ENCODE measurements at places on chromosomes 12 and 14.

- no peak for DNase-seq
Observed at GRCh38 chr12:92051441-92051840, 94.2 kb downstream of the BTG1 start.

DNA sequence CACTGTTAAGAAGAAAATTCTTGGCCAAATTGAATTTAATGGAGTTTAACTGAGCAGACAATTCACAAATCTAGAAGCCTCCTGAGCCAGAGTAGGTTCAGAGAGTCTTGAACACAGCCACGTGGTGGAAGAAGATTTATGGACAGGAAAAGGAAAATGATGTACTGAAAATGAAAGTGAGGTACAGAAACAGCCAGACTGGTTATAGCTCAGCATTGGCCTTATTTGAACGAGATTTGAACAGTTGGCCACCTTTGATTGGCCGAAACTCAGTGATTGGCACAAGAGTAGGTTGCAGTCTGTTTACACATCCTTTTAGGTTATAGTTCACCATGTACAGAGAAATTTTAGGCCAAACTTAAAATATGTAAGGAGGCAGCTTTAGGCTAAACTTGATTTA lies 9.9 kb downstream of the OAS2 start:
- no peak for DNase-seq

DNA sequence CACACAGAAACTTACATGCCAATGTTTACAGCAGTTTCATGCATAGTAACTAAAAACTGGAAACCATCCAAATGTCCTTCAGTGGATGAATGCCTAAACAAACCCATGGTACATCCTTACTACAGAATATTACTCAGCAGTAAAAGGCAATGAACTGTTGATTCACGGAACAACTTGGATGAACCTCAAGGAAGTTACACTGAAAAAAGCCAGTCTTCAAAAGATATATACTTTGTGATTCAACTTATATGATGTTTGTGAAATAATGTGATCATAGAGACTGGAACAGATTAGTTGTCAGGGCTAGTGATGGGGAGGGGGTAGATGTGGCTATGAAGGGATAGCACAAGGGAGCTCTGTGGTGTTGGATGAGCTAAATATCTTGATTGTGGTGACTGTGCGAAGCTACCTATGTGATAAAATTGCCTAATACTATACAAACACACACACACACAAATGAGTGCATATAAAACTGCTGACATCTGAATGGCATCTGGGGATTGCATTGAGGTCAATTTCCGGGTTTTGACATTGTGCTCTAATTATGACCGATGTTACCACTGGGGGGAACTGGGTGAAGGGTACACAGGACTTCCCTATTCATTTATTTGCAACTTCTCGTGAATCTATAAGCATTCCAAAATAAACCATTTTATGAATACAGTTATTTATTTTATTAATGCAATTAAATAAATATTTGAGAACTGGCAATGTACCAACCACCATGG lies 94.3 kb downstream of the RIN3 start:
- no peak for DNase-seq

DNA sequence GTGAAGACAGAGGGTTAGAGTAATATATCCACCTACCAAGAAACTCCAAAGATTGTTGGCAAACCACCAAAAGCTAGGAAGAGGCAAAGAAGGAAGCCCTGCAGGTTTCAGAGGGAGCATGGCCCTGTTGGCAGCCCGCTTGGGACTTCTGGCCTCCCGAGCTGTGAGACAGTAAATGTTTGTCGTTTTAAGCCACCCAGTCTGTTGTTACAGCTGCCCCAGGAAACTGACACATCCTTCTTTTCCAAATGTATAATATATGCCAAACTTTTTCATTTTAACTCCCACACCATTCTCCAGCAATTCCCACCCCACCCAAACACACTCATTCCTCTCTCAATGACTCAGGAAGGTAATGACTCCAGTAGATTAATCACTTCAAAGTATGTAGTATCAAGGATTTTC lies 74.0 kb downstream of the RPS29 start:
- no peak for DNase-seq

DNA sequence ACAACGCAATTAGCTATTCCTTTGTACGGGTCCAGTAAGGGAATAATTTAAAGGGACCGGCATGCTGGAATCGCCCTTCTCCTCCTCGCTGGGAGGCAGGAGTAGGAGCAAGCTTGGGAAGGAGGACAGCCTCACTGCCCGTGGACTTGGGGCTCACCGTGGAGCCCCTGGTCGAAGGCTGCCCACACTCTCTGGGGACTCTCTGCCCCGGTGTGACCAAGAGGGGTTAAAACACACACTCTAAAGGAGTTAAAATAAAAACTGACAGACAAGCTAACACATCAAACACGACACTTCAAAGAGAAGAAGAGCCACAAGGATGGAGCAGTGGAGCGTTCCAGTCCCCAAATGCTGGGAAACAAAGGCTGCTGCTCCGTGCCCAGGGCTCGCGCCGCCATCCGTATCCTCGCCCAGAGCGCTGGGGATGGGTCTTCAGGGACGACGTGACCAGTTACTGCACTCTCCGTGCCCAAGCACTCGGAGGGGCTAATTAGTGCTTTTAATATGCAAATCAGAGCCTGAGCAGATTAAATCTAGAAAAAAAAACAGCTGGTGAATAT lies 123.3 kb downstream of the PAPOLA start:
- no peak for DNase-seq

DNA sequence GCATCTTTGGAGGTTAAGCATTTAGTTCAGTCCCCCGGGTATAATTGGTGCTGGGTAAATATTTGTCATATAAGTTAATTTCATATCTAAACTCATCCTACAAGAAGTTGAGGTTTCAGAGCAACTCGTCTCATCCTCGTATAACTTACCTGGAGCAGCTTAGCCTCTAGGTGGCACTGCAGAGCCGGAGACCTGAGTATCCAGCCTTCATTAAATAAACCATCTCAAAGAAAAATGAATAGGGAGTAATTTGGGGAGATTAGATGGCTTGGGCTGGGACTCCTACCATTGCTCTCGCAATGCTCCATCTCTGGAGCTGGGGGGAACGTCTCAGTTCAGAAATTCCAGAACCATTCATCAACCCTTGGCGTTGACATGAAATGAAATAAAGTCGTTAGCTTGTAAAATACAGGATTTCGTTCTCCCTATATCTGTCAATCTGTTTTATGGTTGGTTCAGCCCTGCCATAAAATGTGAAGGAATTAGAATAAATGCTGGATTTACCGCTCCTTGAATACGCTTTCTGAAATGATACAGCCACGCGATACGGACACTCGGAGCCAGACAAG lies 122.9 kb upstream of the TMEM132D start:
- peak; percentile 50 for DNase-seq

DNA sequence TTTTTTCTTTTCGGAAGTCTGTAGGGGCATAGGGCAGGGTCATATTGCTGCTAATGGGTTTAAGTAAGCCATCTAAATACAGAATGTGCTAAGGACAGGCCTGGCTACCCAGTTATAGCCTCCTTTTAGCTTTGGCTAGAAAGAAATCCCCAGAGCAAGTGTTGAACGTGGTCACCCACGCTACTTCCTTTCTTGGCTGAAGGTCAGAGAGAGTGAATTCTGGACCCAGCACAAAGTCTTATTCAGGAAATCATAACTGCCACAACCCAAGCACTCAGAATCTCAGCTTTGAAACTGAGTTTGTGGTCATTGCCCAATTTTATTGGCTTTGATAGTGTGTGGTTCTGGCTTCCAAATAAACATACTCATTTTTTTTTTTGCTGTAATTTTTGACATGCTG lies 542.1 kb upstream of the ATP2B1 start:
- DNase-seq, result no peak

DNA sequence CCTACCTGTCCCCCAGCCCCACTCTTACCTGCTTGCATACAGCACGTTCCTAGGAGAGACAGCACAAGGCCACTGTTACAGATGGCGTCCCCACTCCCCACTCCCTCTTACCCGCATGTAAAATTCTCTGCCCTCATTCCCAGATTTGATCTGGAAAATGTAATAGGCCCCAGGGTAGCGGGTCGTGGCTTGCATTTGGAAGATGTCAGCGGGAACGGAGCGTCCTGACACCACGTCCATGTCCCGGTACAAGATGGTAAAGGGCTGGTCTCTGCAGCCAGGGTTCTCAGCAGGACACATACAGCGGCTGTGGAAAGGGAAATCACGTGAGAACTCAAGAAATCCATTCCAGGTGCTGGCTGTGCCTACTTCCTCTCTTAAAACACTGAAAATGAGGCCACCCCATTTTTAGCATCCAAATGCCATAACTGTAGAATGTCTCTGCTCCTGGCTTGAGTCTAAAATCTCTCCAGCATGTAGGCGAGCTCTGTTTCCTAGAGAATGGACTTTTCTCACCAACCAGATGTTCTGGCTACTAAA lies 10.1 kb upstream of the TC2N start:
- no peak for DNase-seq

- peak; percentile 58 for DNase-seq
Observed at GRCh38 chr14:68363843-68364767, 428.8 kb downstream of the ZFP36L1 start.

DNA sequence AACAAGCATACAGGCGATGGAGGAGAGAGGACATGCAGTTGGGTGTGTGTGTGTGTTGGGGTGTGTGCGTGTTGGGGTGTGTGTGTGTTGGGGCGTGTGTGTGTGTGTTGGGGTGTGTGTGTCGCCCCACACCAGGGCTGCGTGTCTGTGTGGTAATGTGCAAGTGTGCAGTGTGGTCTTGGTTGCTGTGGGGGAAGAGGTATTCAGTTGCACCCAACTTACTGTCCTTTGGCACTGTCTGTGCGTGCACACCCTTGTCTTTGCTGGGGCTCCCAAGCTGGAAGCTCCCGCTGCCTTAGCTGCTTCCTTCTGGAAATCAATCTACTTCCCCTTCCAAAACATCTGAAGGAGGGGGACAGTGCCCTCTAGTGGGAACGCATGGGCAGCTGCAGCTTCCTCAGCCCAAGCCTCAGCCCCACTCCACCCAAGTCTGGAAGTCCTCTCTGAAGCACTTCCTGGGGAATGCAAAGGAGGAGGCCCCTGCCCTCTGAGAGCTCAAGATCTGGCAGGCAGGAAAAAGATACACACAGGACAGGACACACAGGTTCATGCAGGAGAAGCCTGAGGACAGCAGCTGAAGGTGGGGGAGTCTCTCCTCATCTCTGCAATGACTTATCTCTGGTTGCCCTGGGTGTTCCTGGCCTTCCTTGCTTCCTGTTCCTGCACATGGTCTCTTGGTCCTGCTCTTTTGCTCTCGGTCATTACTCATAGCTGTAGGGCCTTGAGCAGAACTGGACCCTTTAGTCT lies 13.1 kb downstream of the ASIC1 start:
- peak; percentile 70 for DNase-seq

DNA sequence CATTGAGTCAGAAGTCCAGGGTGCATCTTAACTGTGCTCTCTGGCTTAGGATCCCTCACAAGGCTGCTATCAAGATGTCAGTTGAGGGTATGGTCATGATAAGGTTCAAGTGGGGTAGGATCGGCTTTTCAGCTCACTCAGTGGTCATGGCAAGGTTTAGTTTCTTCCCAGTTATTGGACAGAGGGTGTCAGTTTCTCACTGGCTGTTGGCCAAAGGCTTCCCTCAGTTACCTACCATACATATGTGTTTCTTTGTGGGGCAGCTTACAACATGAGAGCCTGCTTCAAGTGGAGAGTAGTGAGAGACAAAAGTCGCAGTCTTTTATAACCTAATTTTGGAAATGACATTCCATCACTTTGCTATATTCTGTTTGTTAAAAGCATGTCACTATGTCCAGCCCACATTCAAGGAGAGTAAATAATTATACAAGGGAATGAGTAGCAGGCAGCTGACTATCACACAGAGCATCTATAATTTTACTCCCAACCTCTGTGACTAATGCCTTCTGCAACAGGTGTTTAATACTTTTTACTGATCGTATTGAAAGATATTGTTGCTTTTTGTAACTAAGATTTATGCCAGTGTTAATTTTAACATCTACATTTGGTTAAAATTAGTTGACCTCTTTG lies 572.8 kb upstream of the FBXO33 start:
- no peak for DNase-seq

GRCh38 chr14:105102893-105103292 lies 37.7 kb upstream of the GPR132 start:
- DNase-seq, result no peak

- DNase-seq, result peak; percentile 85
Observed at GRCh38 chr14:99605299-99605961, 1.4 kb upstream of the CCDC85C start.

GRCh38 chr14:67240168-67240932 lies 885 bp upstream of the PALS1 start:
- peak; percentile 72 for DNase-seq

DNA sequence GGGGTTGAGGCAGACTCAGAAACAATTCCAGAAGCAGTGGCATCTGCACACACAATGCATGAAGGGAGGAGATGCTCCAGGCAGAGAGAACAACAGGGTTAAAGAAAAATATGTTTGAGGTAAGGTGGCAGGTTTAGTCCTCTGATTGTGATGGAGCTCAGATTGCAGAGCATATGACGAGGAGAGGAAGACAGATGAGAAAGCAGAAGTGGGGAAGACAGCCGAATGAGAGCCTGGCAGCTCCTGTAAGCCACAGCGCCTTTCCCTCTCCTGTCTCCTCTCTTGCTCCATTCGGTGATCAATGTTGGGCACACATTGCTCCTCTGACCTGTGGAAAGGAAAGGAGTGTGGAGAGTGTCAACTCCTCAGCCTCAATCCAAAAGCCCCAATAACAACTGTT lies 372.2 kb downstream of the GXYLT1 start:
- no peak for DNase-seq

DNA sequence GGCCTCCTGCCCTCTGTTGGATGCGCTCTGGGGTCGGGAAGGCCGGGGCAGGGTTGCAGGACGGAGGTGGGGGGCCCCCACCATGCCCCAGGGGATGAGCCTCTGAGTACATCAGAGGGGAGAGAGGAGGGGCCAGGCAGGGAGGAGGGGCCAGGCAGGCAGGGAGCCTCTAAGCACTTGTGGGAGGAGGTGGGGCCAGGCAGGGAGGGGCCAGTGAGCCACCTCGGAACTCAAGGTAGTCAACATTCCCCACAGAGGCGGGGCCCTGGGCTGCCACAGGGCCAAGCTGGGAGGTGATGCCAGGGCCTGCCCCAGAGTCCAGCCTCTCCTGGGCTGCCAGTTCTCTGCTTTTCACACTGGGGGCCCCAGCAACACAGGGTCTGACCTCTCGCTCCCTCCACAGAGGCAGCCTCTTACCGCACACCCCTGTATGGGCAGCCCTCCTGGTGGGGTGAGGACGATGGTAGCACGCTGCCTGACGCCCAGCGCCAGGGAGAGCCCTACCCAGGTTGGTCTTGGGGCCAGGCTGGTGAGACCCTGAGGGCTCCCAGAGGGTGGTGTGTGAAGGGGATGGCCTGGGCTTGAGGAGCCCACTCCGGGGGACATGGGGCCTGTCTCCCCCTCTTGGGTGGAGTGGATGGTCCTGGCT lies 17.4 kb downstream of the CEP170B start:
- DNase-seq, result no peak

DNA sequence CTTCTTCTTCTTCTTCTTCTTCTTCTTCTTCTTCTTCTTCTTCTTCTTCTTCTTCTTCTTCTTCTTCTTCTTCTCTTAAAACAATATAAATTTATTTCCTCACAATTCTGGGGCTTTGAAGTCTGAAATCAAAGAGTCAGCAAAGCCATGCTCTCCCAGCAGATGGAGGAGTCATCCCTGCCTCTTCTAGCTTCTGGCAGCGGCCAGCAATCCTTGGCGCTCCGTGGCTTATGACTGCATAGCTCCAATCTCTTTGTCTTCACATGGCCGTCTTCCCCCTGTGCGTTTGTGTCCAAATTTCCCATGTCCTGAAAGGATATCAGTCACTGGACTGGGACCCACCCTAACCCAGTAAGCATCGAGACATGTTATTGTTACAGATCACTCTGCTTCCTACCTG lies 22.9 kb downstream of the KCNA1 start:
- no peak for DNase-seq

- DNase-seq, result no peak
Observed at GRCh38 chr12:127767656-127768055, 499.3 kb upstream of the TMEM132C start.

All from right lobe of liver (tissue), 6 donors.